Activated T-helper 17 cell treated with anti-CD3 and anti-CD28 coated beads, Interleukin-2, amount 50 U/mL, for 72 hours (primary cell): ENCODE measurements at places on chromosomes 13 and 19. TPM values are rescaled to one million over a fixed set of nuclear protein-coding genes. Genes with fewer than 3 reads are reported as not detected.
A peak's percentile ranks its signal among the peaks of the same experiment; 100 is the strongest.

DNA sequence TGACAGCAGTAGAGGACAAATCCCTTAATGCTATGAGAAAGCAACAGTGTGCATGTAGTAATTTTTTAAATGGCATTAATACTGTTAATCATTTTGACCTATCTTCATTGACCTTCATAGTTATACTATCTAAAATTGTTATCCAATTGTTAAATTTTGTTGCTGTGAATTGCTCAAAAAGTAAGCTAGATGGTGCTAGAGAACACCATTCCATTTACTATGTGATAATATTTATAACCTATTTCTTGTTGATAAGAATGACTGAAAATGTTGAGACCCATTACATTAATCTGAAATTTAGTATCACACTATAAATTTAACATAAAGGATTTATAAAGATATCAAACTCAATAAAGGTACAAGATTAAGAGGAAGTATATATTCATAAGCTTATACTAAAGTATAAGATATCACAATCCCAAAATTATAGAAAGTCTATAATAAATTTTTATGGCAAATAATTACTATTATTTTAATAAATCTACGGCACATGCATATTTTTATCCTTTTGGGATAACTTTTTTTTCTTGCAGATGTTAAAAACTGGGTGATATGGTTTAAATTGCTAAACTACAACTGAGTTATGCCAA is 1573.3 kb downstream of the PCDH9 start:
- no peak for ATAC-seq
- H3K36me3 ChIP-seq = no peaks in the 10 kb centered on the region
- no peak overlapping the region for H3K4me3 ChIP-seq
- no peaks in the 10 kb centered on the region for H3K27me3 ChIP-seq
- no peaks in the 10 kb centered on the region for H3K4me1 ChIP-seq

GRCh38 chr13:66222127-66222526 is 1008.0 kb downstream of the PCDH9 start:
- no peak overlapping the region for H3K4me3 ChIP-seq
- ATAC-seq = no peak
- H3K4me1 ChIP-seq = no peaks in the 10 kb centered on the region
- H3K36me3 ChIP-seq = no peaks in the 10 kb centered on the region
- no peak overlapping the region for H3K27ac ChIP-seq
- no peaks in the 10 kb centered on the region for H3K27me3 ChIP-seq

GRCh38 chr13:97935071-97935470 is 18.4 kb upstream of the IPO5 start:
- no peak overlapping the region for H3K27ac ChIP-seq
- no peak overlapping the region for H3K4me3 ChIP-seq
- peaks cover 38% of the 10 kb centered on the region for H3K27me3 ChIP-seq
- no peaks in the 10 kb centered on the region for H3K4me1 ChIP-seq
- no peak for ATAC-seq

GRCh38 chr19:16902545-16902944 is 13.7 kb downstream of the F2RL3 start:
- no peak overlapping the region for H3K4me3 ChIP-seq
- ATAC-seq = no peak
- no peaks in the 10 kb centered on the region for H3K4me1 ChIP-seq
- H3K27ac ChIP-seq = no peak overlapping the region

DNA sequence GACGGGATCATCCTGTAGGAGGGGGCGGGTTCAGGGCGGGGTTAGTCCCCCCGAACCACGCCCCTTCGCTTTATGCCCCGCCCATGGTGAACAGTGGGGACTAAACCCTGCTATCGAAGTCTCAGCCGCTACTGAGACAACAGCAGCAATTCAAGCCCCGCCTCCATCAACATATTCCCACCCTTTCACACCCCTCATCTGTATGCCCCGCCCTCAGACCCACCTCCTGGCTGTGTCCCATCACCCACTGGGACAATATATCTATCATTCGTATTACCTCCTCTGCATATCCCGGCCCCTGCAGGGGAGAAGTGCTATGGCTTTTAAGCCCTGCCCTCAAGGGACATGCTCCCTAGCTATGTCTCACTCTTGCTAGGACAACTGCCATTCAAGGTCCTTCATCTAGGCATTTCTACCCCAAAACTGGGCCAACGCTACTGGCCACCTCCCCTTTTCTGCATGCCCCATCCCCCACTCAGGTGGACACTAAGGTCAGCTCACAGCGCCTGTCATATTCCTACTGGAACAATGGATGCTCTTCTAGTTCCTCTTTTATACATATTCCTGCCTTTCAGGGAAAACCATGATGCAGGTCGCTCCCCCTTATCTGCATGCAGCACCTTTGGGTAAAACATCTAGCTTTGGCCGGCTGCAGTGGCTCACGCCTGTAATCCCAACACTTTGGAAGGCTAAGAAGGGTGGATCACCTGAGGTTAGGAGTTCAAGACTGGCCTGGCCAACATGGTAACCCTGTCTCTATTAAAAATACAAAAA is 11.9 kb downstream of the LRFN1 start:
- peaks cover 12% of the 10 kb centered on the region for H3K4me1 ChIP-seq
- H3K36me3 ChIP-seq = peaks cover 41% of the 10 kb centered on the region
- ATAC-seq = no peak
- H3K27me3 ChIP-seq = no peaks in the 10 kb centered on the region

GRCh38 chr19:1524972-1525325 is 1.1 kb downstream of the PLK5 start:
- no peaks in the 10 kb centered on the region for H3K36me3 ChIP-seq
- H3K4me1 ChIP-seq = peaks cover 6% of the 10 kb centered on the region
- no peak for ATAC-seq
- no peak overlapping the region for H3K27ac ChIP-seq

Gene MISP3
- total RNA-seq = 1.5 TPM

DNA sequence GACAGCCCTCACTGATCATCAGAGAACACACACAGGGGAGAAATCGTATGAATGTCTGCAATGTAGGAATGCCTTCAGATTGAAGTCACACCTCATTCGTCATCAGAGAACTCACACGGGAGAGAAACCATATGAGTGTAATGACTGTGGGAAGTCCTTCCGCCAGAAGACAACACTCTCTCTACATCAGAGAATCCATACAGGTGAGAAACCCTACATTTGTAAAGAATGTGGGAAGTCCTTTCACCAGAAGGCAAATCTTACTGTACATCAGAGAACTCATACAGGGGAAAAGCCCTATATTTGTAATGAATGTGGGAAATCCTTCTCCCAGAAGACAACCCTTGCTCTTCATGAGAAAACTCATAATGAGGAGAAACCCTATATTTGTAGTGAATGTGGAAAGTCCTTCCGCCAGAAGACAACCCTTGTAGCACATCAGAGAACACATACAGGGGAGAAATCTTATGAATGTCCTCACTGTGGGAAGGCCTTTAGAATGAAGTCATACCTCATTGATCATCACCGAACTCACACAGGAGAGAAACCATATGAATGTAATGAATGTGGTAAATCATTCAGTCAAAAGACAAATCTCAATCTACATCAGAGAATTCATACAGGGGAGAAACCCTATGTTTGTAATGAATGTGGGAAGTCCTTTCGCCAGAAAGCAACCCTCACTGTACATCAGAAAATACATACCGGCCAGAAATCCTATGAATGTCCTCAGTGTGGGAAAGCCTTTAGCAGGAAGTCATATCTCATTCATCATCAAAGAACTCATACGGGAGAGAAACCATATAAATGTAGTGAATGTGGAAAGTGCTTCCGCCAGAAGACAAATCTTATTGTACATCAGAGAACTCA is 32.5 kb downstream of the ZNF567 start:
- H3K4me1 ChIP-seq = no peaks in the 10 kb centered on the region
- H3K36me3 ChIP-seq = peaks cover 62% of the 10 kb centered on the region
- no peak overlapping the region for H3K27ac ChIP-seq
- H3K4me3 ChIP-seq = no peak overlapping the region
- no peaks in the 10 kb centered on the region for H3K27me3 ChIP-seq
- ATAC-seq = no peak

DNA sequence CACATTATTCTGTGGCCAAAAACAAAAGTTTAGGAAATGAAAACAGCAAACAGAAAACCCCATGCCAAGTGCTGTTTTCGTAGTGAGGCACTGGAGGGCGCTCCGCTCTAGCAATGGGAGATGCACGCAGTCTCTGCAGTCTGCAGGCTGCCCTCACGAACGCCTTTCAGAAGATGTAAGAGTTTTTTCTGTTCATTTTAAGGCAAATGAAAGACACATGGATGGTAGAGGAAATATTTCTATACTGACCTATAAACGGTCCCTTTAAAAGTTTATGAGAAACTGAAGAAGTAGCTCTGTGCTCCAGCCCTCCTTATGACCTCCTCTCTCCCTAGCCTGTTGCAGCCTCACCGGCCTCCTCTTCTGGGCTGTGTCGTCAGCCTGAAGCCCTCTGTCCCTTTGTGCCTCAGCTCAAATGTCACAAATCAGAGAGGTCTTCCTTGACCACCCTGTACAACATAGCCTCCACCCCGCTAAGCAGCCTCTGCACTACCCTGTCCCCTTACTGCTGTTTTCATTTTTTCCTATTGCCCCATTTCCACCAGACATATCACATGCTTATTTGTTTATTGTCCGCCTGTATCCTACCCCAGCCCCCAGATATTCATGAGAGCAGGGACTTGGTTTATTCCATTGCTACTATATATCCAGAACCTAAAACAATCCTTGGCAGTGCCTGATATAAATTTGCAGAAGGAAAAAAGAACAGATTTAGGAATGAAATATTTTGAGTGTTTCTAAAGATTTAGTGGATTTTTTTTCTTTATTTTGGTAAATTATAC is 116.4 kb downstream of the TM9SF2 start:
- no peak overlapping the region for H3K27ac ChIP-seq
- H3K27me3 ChIP-seq = no peaks in the 10 kb centered on the region
- no peak overlapping the region for H3K4me3 ChIP-seq
- peaks cover 15% of the 10 kb centered on the region for H3K4me1 ChIP-seq
- no peaks in the 10 kb centered on the region for H3K36me3 ChIP-seq
- ATAC-seq = no peak

Gene PRRG2
- total RNA-seq = 3.8 TPM

GRCh38 chr13:86052141-86052540 is 252.9 kb upstream of the SLITRK6 start:
- no peaks in the 10 kb centered on the region for H3K4me1 ChIP-seq
- H3K27ac ChIP-seq = no peak overlapping the region
- no peaks in the 10 kb centered on the region for H3K27me3 ChIP-seq
- no peak overlapping the region for H3K4me3 ChIP-seq
- ATAC-seq = no peak
- no peaks in the 10 kb centered on the region for H3K36me3 ChIP-seq

Gene B3GNT8
- total RNA-seq = 0.71 TPM

DNA sequence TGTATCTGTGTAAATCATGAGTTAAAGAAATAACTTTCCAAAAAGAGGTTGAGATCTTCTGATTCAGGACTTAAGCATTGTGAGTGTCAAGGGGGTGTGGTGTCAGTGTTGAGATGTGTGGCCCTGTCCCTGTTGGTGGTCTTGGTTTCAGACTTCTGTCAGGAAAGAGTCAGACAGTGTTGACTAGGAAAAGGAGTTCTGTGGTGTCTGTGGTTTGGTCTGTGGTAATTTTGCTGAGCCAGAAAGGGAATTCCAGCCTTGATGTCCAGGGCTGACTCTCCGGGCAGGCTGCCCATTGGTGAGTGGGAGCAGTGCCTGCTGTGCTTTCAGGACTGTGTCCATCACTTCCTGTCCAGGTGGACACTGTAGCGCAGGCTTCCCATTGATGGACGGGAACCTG is 39.8 kb upstream of the IGFL4 start:
- no peak overlapping the region for H3K27ac ChIP-seq
- ATAC-seq = no peak
- H3K4me1 ChIP-seq = peaks cover 6% of the 10 kb centered on the region
- no peak overlapping the region for H3K4me3 ChIP-seq

DNA sequence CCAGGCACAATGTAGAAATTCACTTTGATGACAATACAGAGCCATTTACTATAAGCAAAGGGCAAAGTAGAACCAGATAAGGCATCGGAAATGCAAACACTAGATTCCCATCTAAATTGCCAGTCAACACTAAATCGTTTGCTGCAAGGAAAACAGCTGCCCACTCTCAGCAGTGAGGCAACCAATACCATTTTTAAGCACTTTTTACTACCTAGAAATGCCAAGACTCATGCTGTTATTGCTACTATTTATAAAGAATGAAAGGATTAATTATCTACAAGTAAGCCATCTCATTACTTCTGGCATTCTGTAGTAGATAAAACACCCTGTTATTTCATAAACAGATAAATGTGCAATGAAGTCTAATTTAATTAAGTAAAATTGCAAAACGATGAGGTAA is 422.0 kb downstream of the FGF14 start:
- H3K27ac ChIP-seq = no peak overlapping the region
- H3K4me1 ChIP-seq = no peaks in the 10 kb centered on the region
- no peaks in the 10 kb centered on the region for H3K36me3 ChIP-seq

Gene KCNJ14
- total RNA-seq = 1.7 TPM

- no peaks in the 10 kb centered on the region for H3K27me3 ChIP-seq
- H3K36me3 ChIP-seq = no peaks in the 10 kb centered on the region
- H3K4me1 ChIP-seq = no peaks in the 10 kb centered on the region
Measured at GRCh38 chr13:22200440-22200839, 529.6 kb downstream of the FGF9 start.

GRCh38 chr13:99463646-99464397 is 37.5 kb upstream of the TM9SF2 start:
- H3K4me1 ChIP-seq = peaks cover 14% of the 10 kb centered on the region
- peaks cover under 1% of the 10 kb centered on the region for H3K27me3 ChIP-seq
- no peak for ATAC-seq
- H3K4me3 ChIP-seq = peak overlapping the region; percentile 71
- H3K36me3 ChIP-seq = no peaks in the 10 kb centered on the region

DNA sequence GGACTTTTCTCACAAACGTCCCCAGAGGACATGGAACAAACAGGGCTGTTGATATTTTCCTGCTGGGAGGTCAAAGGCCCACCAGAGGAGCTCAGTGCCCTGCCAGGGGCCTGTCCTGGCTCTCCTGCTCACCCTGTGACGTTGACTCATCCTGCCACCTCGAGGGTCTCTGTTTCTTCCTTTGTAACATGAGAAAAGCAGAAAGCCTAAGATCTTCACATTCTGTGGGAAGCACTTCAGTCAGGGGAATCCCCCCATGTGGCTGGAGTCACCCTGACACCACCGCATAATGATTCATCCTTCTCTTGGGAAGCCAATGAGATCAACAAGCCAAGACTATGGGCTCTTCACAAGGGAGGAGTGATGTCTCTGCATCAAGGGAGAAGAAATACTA is 147.9 kb downstream of the KATNAL1 start:
- no peaks in the 10 kb centered on the region for H3K36me3 ChIP-seq
- ATAC-seq = peak; percentile 96
- no peaks in the 10 kb centered on the region for H3K27me3 ChIP-seq
- peak overlapping the region; percentile 79 for H3K4me3 ChIP-seq
- H3K27ac ChIP-seq = peak overlapping the region; percentile 94

Gene IL11
- total RNA-seq = 0.95 TPM

Gene TMEM38A
- total RNA-seq = 0.74 TPM

GRCh38 chr13:38046049-38046376 is 176.4 kb upstream of the TRPC4 start:
- no peak overlapping the region for H3K27ac ChIP-seq
- no peak for ATAC-seq
- H3K4me1 ChIP-seq = no peaks in the 10 kb centered on the region
- H3K36me3 ChIP-seq = no peaks in the 10 kb centered on the region

Gene F2RL3
- total RNA-seq = not detected

Gene ZNF415
- 3.3 TPM for total RNA-seq

Gene AMH
- total RNA-seq = 6.1 TPM

Gene GSX1
- total RNA-seq = not detected

Gene KLF1
- 0.61 TPM for total RNA-seq
